ENCODE measurements at places on chromosomes 6 and 20.
A peak's percentile ranks its signal among the peaks of the same experiment; 100 is the strongest.

DNA sequence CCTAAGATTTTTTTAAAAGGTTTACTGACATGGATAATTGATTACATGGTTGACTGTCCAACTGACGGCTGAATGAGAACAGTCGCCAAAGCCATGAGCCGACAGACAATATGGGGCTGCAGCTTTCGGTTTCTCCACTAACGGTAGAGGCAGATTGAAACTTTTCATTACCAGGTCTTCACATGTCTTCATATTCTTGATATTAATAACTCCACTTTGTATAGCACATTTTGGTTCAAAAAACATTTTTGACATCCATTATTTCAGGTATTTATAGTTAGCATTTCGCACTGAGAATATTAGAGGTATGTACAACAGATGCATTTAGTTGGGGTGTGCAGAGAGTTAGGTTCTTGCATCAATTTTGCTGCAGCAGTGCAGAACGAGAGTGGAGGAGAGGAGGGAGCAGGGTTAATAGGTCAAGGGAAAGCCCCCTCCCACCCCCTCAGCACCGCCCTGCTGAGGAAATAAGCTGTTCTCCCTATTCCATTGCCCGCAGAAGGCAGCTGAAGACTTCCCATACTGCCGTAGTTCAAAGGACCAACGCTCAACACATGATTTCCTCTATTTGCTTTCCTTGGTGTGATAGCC lies 73.6 kb upstream of the ADTRP start:
- DNase-seq: no peak

- DNase-seq: no peak
These were observed 352.4 kb downstream of the UTRN start for GRCh38 chr6:144637541-144637940.

DNA sequence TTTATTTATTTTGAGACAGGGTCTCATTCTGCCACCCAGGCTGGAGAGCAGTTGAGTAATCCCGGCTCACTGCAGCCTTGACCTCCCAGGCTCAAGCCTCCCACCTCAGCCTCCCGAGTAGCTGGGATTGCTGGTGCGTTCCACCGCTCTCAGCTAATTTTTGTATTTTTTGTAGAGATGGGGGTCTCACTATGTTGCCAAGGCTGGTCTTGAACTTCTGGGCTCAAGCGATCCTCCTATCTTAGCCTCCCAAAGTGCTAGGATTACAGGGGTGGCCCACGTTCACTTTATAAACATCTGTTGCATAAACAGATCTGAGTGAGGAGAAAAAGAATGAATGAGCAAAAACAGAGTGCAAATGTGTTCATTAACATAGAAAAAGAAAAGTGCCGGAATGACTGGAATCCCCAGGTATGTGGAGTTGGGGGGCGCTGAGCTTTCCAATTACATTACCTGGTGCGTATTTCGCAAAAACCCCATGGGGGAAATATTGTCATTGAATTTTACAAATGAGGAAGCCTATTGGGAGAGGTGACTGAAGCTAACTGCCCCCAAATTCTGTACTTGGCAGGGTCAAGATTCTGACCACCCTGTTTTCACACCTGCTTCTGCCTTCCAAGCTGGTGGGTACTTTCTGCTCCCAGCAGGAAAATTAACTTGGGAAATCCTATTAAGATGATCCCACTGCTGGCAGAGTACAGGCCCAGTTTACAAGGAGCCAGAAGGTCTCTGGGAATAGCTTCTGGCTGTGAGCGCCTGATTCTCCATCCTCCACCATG lies 207.7 kb upstream of the JARID2 start:
- no peak for DNase-seq

- DNase-seq: peak; percentile 69
These were observed 4.5 kb downstream of the RIPK1 start for GRCh38 chr6:3072798-3073197.
